ENCODE measurements at places on chromosomes 7 and 10. TPM values are rescaled to one million over a fixed set of nuclear protein-coding genes. Genes with fewer than 3 reads are reported as not detected.

Gene TRDMT1
- 2.4 TPM for total RNA-seq

Gene PTPN12
- total RNA-seq = 26.2 TPM

Gene FAM237B
- total RNA-seq = not detected

Gene EXOC6
- 3.5 TPM for total RNA-seq

Gene NEUROG3
- total RNA-seq = not detected

Gene DGKI
- 0.70 TPM for total RNA-seq

Gene UBN2
- 3.8 TPM for total RNA-seq

Gene PLAC9
- total RNA-seq = not detected

Gene SEMA3A
- total RNA-seq = 33.4 TPM

Gene COL1A2
- total RNA-seq = 17.6 TPM

Gene C7orf25
- total RNA-seq = 3.1 TPM

Gene PCGF5
- 16.5 TPM for total RNA-seq

Gene ATP5MK
- total RNA-seq = 356 TPM

Gene GPAM
- total RNA-seq = 6.3 TPM

Gene ASB10
- not detected for total RNA-seq

Gene PNLIPRP2
- not detected for total RNA-seq

Gene TFEC
- total RNA-seq = not detected

Gene KCP
- total RNA-seq = 0.49 TPM

Gene ITPRID1
- not detected for total RNA-seq

Gene NOBOX
- not detected for total RNA-seq

Gene OLAH
- total RNA-seq = not detected

Gene ZNF425
- total RNA-seq = 2.8 TPM

Gene IFRD1
- total RNA-seq = 15.9 TPM

Gene CLCN1
- total RNA-seq = 0.21 TPM

Gene GHITM
- total RNA-seq = 151 TPM

Gene NME8
- total RNA-seq = not detected

Gene RPEL1
- not detected for total RNA-seq

Gene GPR15LG
- 44.5 TPM for total RNA-seq

Gene EPO
- not detected for total RNA-seq

Gene C10orf67
- 0.28 TPM for total RNA-seq

Gene ACBD7
- total RNA-seq = 0.74 TPM

Gene C7orf57
- 0.14 TPM for total RNA-seq

Gene CUBN
- total RNA-seq = 0.88 TPM

All from airway epithelial cell (primary cell).